BE2C (cell line): ENCODE measurements at places on chromosomes 11 and 22.
A peak's percentile ranks its signal among the peaks of the same experiment; 100 is the strongest.

- no peak for DNase-seq
Observed at GRCh38 chr22:47245786-47246185, 483.3 kb downstream of the TBC1D22A start.

DNA sequence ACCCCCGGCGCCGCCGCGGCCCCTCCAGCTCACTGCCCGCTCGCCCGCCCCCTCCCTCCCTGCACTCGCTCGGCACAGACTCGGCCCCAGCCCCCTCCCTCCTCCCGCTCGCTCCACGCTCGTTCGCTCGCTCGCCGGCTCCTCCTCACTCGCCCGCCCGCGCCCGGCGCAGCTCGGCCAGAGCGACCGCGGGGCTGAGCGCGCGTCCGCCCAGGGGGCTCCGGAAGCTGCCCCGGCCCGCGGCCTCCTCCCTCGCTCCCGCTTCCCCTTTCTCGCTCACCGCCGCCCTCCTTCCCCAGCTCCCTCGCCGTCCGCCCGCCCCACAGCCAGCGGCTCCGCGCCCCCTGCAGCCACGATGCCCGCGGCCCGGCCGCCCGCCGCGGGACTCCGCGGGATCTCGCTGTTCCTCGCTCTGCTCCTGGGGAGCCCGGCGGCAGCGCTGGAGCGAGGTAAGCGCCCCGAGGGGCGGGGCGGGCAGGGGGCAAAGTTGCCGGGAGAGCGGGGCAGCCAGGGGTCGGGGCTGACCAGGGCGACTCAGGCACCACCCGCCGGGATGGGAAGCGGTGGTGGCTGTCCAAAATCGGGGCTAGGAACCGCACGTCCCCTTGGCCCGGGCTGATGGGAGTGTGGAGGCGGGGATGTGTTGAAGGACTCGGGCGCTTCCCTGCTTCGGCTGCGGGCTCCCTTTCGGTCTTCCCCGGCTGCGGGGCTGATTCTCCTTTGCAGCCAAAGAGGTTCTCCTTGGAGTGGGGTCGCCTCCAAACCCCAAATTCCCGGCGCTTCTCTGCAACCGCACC, at the start of gene SEZ6L:
SEZ6L (plus strand) TSS at position 148 of the 797 bp plus-strand sequence; CDS start at position 356, 208 bp downstream.
- DNase-seq = peak; percentile 84

DNA sequence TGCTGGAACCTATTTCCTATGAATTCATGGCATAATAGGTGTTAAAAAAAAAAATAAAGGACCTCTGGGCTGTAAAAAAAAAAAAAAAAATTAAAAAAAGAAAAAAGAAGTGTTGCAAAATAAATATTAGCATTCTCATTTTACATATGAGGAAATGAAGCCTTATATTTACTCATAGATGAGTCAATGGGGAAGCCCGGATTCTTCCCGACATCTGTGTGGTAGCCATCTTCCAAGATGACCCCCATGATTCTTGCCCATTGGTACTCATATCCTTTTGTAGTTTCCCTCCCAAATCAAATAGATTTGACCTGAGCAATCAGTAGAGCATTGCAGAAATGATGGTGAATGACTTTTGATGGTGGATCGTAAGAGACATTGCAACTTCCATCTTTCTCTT, 3.0 kb upstream of the SWAP70 start:
- DNase-seq = no peak

- DNase-seq = peak; percentile 44
Observed at GRCh38 chr11:65553301-65554001, 4.7 kb downstream of the LTBP3 start.

DNA sequence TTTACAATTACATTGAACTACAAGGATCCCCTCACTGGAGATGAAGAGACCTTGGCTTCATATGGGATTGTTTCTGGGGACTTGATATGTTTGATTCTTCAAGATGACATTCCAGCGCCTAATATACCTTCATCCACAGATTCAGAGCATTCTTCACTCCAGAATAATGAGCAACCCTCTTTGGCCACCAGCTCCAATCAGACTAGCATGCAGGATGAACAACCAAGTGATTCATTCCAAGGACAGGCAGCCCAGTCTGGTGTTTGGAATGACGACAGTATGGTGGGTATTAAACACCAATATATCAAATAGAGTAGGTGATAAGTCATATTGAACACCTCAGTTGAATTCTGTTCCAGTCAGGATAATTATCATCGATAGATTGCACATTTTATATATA, 4.4 kb downstream of the FBXO7 start:
- DNase-seq = no peak

- no peak for DNase-seq
Observed at GRCh38 chr11:114610984-114611944, 15.7 kb upstream of the NXPE4 start.

DNA sequence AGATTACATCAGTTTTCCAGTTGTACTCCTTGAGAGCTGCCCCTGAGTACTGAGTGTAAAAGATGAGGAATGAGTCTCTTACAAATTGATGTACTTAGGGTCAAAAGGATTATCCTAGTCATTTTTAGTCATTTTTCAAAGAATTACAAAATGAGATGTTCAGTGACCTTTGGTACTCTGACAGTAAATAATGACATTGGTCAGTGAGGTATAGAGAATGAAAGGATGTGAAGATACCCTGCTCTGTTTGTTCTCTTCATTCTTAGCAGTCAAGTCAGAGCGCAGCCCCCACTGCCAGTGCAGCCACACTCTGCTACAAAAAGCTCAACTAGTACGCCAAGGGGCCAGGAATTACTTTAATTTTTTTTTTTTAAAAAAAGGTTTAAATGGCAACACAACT, 4.1 kb upstream of the ESAM start:
- DNase-seq = no peak

DNA sequence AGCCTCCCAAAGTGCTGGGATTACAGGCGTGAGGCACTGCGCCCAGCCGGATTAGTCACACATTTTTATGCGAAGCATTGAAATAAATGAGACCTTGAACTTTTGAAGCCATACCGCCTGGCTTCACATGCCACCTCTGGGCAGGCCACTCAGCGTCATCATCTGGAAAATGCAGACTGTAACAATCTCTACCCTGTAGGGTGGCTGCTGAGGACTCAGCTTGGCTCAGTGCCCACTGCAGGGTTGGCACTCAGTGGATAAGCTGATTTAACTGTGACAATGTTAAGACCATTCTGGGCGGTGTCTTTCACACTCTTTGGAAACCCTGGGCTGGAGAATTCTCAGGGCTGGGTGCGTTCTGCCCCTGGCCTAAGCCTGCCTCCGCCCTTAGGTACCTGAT, 8.5 kb downstream of the SH3BP1 start:
- DNase-seq = no peak

DNA sequence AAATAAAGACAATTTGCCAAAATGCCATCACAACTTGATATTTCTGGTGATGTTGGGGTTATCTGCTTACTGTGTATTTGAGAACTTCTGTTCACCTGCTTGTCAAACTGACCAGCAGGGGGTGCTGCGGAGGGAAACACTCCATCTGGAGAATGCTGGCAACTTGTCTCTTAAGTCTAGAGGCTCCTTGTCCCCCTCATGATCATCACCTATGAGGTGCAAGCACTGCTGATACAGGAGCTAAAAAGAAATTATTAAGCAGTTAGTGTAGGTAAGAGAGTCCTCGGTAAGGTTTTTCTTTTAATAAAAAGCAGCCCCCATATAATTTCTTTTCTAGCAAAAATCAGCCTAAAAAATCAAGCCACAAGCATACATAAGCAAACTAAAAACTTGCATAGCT, 32.7 kb upstream of the GLYATL1B start:
- peak; percentile 55 for DNase-seq

GRCh38 chr11:113461639-113462038, 13.6 kb downstream of the DRD2 start:
- no peak for DNase-seq

DNA sequence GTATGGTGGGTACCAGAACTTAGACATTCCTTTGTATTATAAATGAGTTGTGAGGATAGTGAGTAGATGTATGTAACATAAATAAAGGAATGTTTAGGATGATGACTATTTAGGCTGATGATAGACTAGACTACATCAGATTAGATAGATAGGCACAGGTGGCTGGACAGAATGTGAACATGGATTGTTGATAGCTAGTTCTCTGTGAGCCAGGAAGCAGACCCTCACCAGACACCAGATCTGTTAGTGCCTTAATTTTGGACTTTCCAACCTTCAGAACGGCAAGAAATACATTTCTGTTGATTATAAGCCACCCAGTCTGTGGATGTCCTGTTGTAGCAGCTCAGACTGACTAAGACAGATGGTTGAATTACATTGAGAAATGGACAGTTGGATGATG, 99.4 kb downstream of the SWAP70 start:
- DNase-seq = no peak
